ENCODE measurements at places on chromosomes 2 and 18.

- DNase-seq: no peak
- H3K36me3 ChIP-seq: no peaks in the 10 kb centered on the region
- no peak overlapping the region for H3K27ac ChIP-seq
- H3K27me3 ChIP-seq: no peaks in the 10 kb centered on the region
- no peaks in the 10 kb centered on the region for H3K4me1 ChIP-seq
These were observed 188.6 kb upstream of the SH3BP4 start for GRCh38 chr2:234763002-234763873.

DNA sequence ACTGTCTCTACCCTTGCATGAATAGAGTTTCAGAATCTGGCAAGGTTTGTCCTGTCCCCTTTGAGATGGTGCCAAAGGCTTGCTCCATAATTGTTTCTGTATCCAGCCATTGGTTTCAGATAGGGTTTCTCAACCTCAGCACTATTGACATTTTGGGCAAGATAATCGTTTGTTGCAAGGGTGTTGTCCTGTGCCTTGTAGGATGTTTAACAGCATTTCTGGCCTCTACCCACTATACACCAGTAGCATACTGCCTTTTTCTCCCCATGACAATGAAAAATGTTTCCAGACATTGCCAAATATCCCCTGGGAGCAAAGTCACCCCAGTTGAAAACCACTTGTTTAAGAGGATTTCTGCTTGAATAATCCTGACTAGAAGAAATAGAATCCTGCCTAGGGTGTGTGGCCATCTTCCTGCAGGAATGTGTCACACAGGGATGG lies 126.8 kb downstream of the CDC42EP3 start:
- no peaks in the 10 kb centered on the region for H3K27me3 ChIP-seq
- no peaks in the 10 kb centered on the region for H3K36me3 ChIP-seq
- no peaks in the 10 kb centered on the region for H3K4me1 ChIP-seq

- H3K27ac ChIP-seq: no peak overlapping the region
- no peaks in the 10 kb centered on the region for H3K27me3 ChIP-seq
- H3K4me1 ChIP-seq: no peaks in the 10 kb centered on the region
- no peaks in the 10 kb centered on the region for H3K36me3 ChIP-seq
- no peak overlapping the region for H3K4me3 ChIP-seq
These were observed 23.2 kb upstream of the GREB1L start for GRCh38 chr18:21218862-21219261.

DNA sequence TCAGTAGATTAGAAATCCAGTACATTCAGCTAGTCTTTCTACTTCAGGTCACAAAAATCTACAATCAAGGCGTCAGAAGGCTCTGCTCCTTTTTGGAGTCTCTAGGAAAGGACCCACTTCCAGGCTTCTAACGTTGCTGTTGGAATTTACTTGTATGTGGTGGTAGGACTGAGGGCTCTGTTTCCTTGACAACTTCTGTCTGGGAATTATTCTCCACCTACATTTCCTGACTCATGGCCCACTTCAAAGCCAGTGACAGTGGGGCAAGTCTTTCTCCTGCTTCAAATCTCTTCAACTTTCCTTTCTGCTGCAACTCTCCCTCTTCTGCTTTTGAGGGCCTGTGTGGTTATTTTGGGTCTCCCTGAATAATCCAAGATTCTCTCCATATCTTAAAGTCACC lies 10.4 kb upstream of the TMX3 start:
- no peaks in the 10 kb centered on the region for H3K27me3 ChIP-seq
- peaks cover 9% of the 10 kb centered on the region for H3K4me1 ChIP-seq
- DNase-seq: no peak
- no peaks in the 10 kb centered on the region for H3K36me3 ChIP-seq
- H3K27ac ChIP-seq: no peak overlapping the region
- no peak overlapping the region for H3K4me3 ChIP-seq

DNA sequence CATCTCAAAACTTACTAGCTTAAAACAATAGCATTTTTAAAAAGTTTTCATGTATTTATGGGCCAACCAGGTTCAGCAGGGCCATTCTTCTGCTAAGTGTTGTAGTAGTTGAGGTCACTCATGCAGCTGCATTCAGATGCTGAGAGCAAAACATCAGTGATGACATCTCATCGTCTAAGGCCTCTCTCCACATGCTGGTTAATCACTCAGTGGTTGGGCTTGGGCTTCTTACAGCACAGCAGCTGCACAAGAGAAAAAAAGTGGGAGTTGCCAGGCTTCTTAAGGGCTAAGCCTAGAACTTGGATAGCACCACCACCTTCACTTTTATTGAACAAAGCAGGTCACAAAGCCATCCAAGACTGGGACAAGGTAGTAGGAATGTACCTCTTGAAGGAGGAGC lies 190.3 kb downstream of the IRS1 start:
- H3K27me3 ChIP-seq: peaks cover 2% of the 10 kb centered on the region
- no peaks in the 10 kb centered on the region for H3K36me3 ChIP-seq
- no peak overlapping the region for H3K4me3 ChIP-seq
- no peak overlapping the region for H3K27ac ChIP-seq
- no peaks in the 10 kb centered on the region for H3K4me1 ChIP-seq

- H3K4me1 ChIP-seq: no peaks in the 10 kb centered on the region
- no peak for DNase-seq
- no peak overlapping the region for H3K27ac ChIP-seq
- H3K4me3 ChIP-seq: no peak overlapping the region
- no peaks in the 10 kb centered on the region for H3K36me3 ChIP-seq
- H3K27me3 ChIP-seq: no peaks in the 10 kb centered on the region
These were observed 130.2 kb downstream of the VAPA start for GRCh38 chr18:10044054-10044453.

DNA sequence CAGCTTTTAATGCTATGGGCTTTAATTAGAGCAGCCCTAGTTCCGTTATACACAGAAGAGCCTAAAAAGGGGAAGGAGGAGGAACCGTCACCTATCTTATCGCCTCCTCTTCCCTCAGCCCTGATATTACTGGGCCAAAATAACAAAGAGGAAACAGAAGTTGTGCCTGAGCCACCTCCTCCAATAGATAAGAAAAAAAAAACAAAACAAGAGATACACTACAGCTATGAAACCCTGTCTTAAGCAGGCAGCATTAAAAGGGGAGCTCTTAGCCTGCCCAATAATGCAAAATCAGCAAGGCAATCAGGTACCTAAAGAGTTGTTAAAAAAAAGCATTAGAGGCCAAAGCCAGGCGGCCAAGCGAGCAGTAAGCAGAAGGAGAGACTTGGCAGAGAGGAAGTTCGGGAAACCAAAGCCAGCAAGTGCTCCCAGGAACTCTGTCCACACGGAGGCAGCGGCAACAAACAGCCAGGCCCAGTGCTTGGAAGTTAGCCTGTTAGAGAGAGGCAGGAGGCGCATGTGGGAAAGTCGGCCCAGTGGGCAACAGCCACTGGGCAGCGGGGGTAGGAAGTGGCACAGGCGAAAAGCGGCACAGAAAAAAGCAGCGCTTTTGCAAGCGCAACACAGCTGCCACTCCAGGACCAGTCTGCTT lies 41.8 kb upstream of the PDK1 start:
- H3K27me3 ChIP-seq: no peaks in the 10 kb centered on the region
- H3K36me3 ChIP-seq: no peaks in the 10 kb centered on the region
- peak; percentile 86 for DNase-seq
- H3K4me1 ChIP-seq: peaks cover 16% of the 10 kb centered on the region
- H3K27ac ChIP-seq: no peak overlapping the region

DNA sequence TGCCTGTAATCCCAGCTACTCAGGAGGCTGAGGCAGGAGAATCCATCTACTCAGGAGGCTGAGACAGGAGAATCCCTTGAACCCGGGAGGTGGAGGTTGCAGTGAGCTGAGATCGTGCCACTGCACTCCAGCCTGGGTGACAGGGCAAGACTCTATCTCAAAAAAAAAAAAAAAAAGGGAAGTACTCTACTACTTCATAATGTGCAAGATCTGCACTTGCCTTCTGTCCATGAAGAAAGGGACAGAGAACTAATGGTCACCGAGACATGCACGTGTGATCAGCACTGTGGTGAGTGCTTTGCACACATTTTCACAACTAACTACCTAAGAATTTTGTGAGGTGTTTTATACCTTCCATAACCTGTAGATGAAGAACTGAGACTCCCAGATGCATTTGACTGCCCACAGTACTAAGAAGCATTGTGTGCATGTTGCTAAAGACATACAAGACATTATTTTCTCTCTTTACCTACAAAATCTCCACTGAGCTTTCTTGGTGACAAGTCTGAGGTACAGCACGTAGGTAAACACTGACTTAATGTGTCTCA lies 784.8 kb upstream of the ID2 start:
- peak; percentile 56 for DNase-seq
- H3K4me1 ChIP-seq: peaks cover 15% of the 10 kb centered on the region
- H3K36me3 ChIP-seq: no peaks in the 10 kb centered on the region
- no peaks in the 10 kb centered on the region for H3K27me3 ChIP-seq
- H3K27ac ChIP-seq: no peak overlapping the region

DNA sequence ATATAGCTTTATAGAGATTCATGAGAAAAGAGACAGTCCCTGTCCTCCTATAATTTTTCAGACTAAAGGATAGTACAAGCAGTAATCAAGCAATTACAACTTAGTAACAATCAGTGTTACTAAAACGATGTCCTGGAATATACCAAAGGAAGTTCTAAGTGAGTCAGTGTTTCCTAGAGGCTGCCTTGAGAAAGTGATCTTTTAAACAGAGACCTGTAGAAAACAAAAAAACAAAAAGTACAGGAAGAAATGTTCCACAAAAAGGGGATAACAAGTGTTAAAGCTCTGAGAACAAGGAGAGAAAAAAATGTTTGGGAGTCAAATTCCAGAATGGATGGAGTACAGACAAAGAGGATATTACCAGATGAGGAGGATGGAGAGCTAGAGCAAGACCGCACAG lies 556.4 kb downstream of the ERBB4 start:
- H3K4me1 ChIP-seq: no peaks in the 10 kb centered on the region
- H3K4me3 ChIP-seq: no peak overlapping the region
- DNase-seq: no peak

DNA sequence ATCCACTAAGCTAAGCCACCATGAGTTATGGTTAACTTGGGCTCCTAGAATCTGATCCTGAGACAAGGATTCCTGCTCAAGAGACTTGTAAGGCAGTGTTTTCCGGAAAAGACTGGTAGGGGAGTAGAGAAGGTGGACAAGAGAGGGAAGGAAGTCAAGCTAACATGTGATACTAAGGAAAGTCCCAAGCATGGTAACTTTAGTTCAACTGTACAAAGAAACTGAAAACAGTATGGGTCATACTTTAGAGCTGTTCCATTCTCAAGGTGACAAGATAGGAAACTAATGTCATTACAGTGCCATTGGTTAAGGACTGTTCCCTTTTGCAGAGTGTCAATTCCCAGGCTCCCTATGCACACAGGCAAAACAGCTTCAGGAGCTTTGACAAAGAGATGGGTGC lies 5.8 kb downstream of the MYO5B start:
- peaks cover 6% of the 10 kb centered on the region for H3K4me1 ChIP-seq
- peaks cover 23% of the 10 kb centered on the region for H3K27me3 ChIP-seq
- DNase-seq: no peak
- no peaks in the 10 kb centered on the region for H3K36me3 ChIP-seq

GRCh38 chr2:119155633-119156032 lies 2.9 kb downstream of the C1QL2 start:
- peaks cover 96% of the 10 kb centered on the region for H3K27me3 ChIP-seq
- peaks cover 10% of the 10 kb centered on the region for H3K4me1 ChIP-seq
- H3K4me3 ChIP-seq: no peak overlapping the region
- DNase-seq: no peak
- H3K27ac ChIP-seq: no peak overlapping the region

DNA sequence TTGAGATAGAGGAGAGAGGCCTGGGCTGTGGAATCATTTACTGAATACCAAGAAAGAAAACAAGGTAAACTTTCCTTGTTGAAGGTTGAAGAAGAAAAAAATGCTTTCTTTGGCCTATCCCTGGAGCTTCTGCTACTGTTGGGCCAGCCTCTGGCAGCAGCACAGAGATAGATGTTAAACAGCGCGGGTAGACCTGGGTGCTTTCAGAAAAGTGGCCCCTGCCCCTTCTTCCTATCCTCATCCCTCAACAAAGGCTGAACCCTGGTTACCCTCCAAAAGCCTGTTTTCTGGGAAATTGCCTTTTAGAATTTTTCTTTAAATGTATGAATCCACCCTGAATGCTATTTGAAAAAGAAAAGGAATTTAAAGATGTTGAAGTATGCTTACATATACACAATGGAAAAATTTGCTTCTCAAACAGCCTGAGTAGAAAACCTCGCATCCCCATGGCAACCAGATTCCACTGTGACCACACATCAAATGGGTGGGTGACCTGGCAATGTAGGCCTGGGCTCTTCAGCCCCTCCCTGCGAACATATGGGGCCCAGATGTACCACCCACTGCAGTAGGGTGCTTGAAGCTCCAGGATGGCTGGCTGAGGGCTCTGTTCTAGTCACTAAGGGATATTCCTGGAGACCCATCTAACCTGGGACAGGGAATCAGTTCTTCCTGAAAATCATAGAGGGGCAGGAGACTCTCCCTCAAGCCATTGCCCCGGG lies 23.4 kb upstream of the CHRNA1 start:
- peak; percentile 62 for DNase-seq
- H3K4me1 ChIP-seq: peaks cover 9% of the 10 kb centered on the region
- H3K27ac ChIP-seq: no peak overlapping the region
- peaks cover 2% of the 10 kb centered on the region for H3K27me3 ChIP-seq
- no peak overlapping the region for H3K4me3 ChIP-seq

- no peaks in the 10 kb centered on the region for H3K36me3 ChIP-seq
- no peaks in the 10 kb centered on the region for H3K4me1 ChIP-seq
These were observed 79.7 kb downstream of the STK39 start for GRCh38 chr2:168167511-168168263.

- H3K36me3 ChIP-seq: no peaks in the 10 kb centered on the region
- no peaks in the 10 kb centered on the region for H3K27me3 ChIP-seq
- no peak overlapping the region for H3K27ac ChIP-seq
- no peaks in the 10 kb centered on the region for H3K4me1 ChIP-seq
These were observed 201.9 kb upstream of the SPRED2 start for GRCh38 chr2:65634304-65634703.
